Immature natural killer cell (primary cell): ENCODE measurements at places on chromosomes 3 and 15.
A peak's percentile ranks its signal among the peaks of the same experiment; 100 is the strongest.

DNA sequence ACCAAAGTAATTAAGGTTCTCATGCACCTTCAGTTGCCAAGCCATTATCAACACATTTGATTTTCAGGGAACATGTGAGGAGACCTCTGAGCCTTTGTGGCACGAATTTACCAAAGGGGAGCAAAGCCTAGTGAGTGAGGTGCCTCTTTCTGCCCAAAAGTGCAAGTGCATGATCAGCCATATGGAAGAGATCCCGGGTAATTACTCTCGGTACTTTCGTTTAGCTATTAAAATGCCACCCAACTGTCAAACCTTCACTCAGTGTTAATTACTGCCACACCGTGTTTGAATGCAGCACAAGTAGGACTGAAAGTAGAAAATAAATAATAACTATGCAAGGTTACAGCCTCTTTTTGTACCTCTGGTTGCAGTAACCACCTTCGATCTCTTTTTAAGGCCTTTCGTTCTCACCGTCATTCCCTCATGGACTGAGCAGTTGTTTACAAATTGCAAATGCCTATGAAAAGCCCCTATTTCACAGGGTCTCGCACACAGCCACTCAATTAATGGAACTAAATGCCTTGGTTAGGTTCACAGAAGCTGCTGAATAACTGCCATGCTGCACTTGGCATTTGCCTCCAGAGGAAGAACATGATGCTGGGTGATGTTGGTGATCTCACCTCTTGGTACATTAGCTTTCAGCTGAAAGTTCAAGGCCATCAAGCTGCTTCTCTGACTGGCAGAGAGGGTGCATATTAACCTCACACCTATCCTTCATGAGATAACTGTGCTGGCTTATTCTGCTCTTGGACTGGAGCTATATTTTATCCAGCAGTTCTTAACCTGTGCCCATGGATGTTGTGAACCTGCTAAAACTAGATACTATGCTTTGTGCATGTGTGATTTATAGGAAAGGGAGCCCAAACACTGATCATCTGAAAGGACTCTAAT, 69.9 kb downstream of the TNIK start:
- no peak for DNase-seq

- DNase-seq: no peak
Measured at GRCh38 chr3:12759097-12759679, at the start of gene TMEM40. Gene TMEM40 (minus strand): TSS chr3:12759259. CDS start chr3:12749832, 9,427 bp downstream.

- DNase-seq: no peak
Measured at GRCh38 chr3:24479816-24480215, 14.8 kb downstream of the THRB start.

DNA sequence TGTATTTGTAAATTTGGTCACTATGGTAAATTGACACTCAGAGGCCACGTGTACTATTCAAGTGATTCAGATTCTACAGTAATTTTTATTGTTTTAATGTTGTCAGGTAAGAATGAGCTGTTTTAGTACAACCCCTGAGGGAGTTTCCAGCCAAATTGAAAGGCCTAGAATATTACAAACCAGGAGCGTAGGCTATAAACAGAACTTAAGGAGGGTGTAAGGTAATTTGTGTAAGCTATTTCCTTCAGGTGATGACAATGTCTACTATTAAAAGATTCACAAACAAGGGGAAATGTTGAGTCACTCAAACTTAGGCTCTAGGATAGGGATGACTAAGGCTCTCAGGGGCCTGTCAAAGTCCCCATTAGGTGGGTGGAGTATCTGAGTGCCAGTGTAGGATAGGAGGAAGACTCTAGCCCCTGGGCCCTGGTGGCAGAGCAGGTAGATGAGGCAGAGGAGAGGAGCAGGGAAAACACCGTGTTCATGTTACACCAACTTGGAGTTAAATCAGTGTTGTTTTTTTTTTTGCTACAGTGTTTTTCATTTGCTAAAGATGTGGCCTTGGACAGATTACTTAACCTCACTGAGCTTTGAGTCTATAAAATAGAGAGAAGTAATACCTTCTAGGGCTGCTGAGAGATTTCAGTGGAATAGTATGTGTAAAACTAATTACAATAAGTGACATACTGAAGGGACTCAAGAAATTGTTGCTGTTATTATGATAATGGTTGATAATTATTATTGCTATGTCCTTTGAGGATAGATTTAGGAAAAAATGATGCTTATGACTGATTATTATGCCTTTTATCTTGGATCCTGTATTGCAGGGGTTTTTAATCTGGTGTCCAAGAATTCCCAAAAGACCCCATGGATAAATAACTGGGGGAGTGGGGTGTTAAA, 10.3 kb downstream of the TM4SF1 start:
- DNase-seq: no peak

DNA sequence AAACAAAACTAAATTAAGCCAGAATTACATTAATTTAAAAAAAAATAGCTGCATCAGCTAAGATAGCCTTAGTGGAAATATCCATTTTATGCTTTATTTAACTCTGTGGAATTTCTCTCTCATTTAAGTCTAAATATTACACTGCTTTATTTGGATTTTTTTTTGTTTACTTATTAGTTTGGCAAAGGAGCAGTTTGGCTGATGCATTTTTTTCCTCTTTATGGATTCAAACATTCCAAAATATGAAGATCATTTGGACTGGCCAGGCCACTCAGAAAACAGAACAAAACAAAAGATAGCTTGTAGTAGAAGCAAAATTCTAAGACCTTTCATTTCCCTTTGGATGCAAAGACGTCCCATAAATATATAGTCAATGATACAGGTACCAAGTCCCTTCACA, 707.3 kb upstream of the UBE2E2 start:
- no peak for DNase-seq

- DNase-seq: peak; percentile 50
Measured at GRCh38 chr15:98442379-98442833, 205.9 kb upstream of the IGF1R start.

- no peak for DNase-seq
Measured at GRCh38 chr15:31508656-31509055, 182.0 kb downstream of the KLF13 start.

- DNase-seq: no peak
Measured at GRCh38 chr15:62482785-62483429, 317.8 kb upstream of the C2CD4B start.

GRCh38 chr3:113210604-113211329, 590 bp upstream of the BOC start:
- no peak for DNase-seq

DNA sequence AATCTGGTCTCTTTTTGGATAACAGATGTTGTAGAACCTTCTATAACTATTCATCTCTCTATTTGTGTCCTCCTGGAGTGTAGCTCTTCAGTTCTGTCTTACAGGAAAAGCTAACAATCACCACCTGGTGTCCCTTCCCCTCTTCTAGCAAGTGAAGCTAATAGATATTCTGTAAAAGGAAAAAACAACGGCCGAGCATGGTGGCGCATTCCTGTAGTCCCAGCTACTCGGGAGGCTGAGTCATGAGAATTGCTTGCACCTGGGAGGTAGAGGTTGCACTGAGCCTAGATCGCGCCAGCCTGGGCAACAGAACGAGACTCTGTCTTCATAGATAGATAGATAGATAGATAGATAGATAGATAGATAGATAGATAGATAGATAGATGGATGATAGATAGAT, 779.4 kb downstream of the TUSC7 start:
- no peak for DNase-seq

- no peak for DNase-seq
Measured at GRCh38 chr15:67022587-67023105, 42.8 kb upstream of the SMAD3 start.

DNA sequence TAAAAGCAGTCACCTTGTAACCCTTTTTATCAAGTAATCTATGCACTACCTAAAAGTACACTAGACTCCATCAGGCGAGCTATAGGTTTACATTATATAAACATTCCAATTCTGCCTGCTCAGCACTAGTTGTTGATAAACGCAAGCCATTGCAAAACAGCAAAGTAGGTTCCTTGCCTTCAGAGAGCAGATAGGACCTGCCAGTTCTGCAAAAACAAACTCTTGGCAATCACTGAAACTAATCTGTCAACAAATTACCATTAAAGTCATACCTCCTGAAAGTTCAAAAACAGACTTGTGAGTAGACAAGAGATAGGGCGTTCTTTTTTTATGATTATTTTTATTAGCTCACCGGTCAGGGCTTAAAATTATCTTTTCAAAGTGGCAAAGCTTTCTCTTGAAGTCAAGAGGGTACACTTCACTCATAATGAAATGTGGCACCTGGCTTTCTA, 392.5 kb downstream of the FOXP1 start:
- no peak for DNase-seq

- DNase-seq: no peak
Measured at GRCh38 chr15:59388670-59389069, 16.0 kb upstream of the MYO1E start.

DNA sequence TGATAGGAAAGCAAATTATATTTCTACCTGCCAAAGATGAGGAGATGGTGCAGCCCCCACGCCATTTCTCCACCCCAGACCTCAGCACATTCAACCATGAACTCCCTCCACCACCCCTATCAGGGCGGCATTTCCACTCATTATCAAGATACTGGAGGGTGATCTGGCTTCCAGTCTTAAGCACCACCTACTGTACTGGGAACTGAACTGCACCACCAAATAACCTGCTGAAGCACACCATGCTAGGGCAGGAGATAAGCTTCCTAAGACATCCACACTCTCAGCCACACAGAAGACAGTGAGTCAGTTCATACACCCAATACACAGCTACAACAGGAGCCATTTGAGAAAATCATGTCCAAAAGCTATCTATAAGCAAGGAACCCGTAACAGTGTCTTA, 98.8 kb downstream of the FGF7 start:
- no peak for DNase-seq

GRCh38 chr15:82963471-82964341, 11.2 kb upstream of the HOMER2 start:
- no peak for DNase-seq

GRCh38 chr3:155407971-155408370, 114.5 kb upstream of the STRIT1 start:
- DNase-seq: no peak

GRCh38 chr15:26438316-26438715, 334.6 kb downstream of the GABRB3 start:
- DNase-seq: no peak

DNA sequence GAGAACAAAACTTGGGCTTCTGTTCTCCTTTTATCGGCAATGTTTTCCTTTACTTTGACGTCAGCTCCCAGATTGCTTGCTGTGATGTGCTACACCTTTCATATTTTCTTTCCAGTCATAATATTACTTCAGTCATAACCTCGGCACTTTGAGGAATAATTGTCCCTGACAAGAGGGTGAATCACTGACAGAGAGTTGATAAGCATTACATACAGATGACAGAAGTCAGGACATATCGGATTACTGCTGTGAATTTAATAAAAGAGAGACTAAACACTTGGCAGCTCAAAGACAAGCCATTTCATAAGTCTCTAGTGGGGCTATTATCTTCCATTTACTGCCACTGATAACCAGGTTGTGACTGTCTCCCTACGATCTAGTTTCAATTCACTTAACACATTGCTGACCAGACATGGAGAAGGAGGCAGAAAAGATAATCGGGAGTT, 362.1 kb upstream of the ARRDC4 start:
- no peak for DNase-seq

DNA sequence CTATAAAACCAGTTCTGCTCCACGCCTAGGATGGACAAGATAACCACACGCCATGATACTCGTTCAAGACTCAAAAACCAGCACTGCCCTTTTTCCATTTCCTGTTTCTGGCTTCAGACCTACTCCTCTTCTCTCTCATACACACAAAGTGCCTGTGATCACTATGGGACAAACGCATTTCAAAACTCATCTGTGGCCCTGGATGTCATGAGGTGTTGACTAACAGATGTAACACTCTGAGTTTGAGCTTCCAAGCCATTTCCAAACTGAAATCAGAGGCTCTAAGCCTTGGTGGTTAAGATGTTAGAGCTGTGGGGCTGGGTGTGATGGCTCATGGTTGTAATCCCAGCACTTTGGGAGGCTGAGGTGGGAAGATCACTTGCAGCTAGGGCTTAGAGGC, 55.7 kb upstream of the LMOD3 start:
- no peak for DNase-seq

DNA sequence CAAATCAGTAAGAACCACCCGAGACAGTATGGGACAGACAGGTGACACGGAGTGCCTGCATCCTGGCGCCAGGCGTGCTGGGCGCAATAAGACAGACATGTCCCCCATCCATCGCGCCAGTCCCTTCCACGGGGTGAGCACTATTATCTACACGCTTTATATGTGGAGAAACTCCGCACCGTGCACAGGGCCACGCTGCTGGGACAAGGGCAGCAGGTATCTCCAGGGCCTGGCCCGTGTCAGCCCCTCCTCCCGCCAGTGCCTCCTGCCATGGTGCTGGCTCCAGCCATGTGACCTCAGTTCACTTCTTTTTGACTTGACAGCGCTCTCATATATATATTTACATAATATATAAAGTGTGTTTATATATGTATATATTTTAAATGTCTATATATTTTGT, 42.6 kb downstream of the TNK2 start:
- no peak for DNase-seq

DNA sequence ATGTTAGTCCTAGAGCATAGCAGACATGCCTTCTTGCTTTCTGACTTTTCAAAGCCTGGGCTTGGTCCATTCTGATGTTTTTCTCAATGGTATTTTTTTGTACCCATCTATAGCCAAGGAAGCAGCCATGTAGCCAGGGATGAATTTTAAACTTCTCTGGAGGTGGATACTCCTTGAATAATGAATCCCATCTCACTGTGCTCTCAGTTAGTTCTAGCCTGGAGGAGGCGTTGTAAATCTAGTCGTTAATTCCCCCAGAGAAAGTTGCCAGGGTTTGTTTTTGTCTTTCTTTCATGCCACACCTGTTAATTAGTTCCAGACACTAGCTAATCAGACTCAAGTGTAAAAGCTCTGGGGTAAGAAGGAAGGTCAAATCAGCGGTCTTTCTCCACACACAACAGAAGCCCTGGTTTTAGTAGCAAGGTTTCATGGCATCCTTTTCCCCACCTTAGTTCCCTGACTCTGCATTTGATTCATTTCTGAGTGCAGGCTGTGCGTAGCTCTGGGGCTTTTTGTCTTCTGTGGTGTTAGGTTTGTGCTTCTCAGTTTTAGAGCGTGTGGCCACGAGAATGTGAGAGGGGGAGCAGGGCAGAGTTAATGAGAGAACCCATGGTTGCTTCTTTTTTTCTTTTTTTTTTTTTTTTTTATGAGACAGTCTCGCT, 19.7 kb downstream of the PTPRG start:
- DNase-seq: no peak

GRCh38 chr15:71885390-71885789, 75.0 kb downstream of the NR2E3 start:
- DNase-seq: no peak

DNA sequence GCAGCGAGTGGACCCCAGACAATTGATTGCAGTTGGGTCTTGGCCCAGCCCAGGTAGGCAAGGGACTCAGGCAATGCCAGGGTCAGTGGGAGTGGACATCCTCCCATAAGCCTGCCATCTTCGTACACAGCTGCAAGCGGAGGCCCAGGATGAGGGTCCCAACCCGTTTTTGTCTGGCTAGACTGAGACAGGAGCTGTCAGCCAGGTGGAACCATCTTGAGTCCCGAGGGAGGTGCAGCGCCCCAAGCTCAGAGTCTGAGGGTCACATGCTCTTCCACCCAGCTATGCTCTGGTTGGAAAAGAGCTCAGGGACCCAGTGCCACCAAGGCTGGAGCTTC, 22.6 kb upstream of the IP6K2 start:
- no peak for DNase-seq

GRCh38 chr3:23666818-23667217, 138.9 kb upstream of the UBE2E1 start:
- no peak for DNase-seq
